ENCODE measurements at places on chromosomes 12 and 14.
A peak's percentile ranks its signal among the peaks of the same experiment; 100 is the strongest.

DNA sequence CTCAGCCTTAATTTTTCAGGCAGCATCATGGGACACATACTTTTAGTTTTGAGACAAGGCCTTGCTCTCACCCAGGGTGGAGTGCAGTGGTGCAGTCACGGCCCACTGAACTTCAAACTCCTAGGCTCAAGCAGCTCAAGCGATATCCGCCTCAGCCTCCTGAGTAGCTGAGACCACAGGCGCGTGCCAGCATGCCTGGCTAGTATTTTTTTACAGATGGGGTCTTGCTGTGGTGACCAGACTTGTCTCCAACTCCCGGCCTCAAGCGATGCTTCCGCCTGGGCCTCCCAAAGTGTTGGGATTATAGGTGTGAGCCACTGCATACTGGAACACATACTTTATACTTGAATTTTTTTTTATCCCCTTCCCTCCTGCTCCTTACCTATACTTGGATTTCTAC is 2.8 kb downstream of the RDH5 start:
- DNase-seq: no peak

DNA sequence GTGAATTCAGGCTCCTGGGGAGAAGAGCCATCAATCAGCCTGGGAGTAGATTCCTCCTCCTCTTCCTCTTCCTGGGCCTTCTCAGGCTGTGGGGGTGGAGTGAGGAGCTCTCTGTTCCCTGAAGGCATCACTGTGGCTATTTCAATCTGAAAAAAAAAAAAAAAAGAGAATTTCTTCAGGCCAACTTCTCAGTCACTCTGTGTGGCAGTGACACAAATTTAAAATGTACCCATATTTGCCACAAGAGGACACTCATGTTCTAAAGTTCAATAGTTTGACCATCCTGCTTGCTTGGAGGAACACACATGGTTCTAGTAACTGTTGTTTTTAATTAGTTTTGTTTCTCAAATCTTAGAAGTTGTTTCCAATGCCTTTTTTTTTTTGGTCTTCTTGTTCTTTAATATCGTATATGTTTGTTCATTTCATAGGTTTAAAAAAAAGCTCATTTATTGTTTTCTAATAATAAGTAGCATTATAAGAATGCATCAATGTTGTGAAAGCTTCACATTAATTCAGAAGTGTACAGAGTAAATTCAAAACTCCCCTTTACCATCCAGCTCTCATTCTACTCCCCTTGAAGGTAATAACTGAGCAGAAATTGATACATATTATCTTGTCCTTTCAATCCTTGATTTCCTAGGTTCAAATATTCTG is 23.3 kb upstream of the CCER1 start:
- DNase-seq: no peak

GRCh38 chr12:114443607-114444421 is 37.9 kb upstream of the TBX5 start:
- no peak for DNase-seq

DNA sequence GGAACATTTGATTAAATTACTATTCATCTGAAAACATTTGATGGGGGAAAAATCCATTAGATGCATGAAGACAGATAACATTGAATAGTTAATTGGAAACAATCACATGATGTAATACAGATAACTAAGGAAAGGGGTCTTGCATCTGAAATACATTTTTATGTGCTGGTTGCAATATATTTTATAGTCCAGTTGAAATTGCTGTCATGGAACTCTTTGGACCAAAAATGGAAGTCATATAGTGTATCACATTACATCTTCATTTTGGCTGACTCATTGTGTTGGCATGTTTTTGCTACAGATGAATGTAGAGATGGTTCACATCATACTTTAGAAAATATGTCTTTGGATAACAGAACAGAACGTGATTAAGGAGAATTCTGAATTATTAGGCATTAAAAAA is 43.0 kb upstream of the GNPNAT1 start:
- DNase-seq: no peak

- no peak for DNase-seq
Observed at GRCh38 chr12:114901316-114901715, 217.3 kb upstream of the TBX3 start.

- DNase-seq: no peak
Observed at GRCh38 chr12:12506496-12506890, 56.2 kb downstream of the DUSP16 start.

GRCh38 chr14:77022236-77022852 is 6.2 kb downstream of the IRF2BPL start:
- DNase-seq: peak; percentile 14

- DNase-seq: no peak
Observed at GRCh38 chr12:63916561-63917476, 72.3 kb downstream of the SRGAP1 start.
